ENCODE measurements at places on chromosomes 3 and 15.

DNA sequence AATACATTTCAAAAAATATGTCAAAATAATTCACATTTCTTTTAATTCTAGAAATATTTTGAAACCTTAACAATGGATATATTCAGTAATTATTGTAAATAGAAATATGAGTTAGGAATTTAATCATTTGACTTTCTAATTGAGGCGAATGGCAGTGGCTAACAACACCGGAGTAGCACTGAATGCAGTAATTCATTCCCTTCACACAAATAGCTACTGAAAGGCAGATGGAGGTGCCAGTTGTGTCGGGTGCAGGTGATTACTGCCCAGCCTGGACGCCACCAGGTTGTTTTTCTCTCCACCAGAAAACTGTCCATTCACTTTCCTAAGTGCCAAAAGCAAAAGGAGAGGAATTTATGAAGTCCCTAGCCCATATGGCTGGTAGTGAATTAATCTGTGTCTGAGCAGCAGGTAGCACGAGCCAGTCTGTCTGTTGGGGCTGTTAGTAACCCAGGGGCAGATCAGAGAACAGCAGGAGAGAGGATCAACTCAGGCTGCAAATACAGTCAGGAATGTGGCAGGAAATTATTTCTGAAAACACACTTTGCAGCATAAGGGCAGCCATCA lies 79.3 kb upstream of the GMNC start:
- no peaks in the 10 kb centered on the region for H3K36me3 ChIP-seq
- no peaks in the 10 kb centered on the region for H3K27me3 ChIP-seq
- H3K4me3 ChIP-seq: no peak overlapping the region
- no peak for DNase-seq

DNA sequence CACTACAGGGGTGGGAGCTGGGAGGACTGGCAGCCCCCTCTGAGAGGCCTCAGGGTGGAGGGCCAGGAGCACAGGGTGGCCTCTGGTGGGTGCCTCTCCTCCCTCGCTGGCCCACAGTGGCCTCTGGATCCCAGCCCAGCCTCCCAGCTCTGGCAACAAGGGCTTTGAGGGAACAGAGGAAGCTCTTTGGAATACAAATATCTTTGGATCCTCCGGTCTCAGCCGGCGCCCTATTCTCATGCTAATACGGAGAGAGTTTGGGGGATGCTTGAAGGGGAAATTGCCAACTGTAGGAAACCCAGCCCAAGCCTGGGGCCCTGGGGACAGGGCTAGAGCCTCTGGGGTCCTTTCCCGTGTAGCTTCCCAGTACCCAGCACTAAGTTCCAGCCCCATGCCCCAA lies 33.4 kb upstream of the INSYN1 start:
- H3K4me1 ChIP-seq: no peaks in the 10 kb centered on the region
- no peaks in the 10 kb centered on the region for H3K36me3 ChIP-seq
- H3K27ac ChIP-seq: no peak overlapping the region
- peaks cover 8% of the 10 kb centered on the region for H3K27me3 ChIP-seq
- DNase-seq: no peak

DNA sequence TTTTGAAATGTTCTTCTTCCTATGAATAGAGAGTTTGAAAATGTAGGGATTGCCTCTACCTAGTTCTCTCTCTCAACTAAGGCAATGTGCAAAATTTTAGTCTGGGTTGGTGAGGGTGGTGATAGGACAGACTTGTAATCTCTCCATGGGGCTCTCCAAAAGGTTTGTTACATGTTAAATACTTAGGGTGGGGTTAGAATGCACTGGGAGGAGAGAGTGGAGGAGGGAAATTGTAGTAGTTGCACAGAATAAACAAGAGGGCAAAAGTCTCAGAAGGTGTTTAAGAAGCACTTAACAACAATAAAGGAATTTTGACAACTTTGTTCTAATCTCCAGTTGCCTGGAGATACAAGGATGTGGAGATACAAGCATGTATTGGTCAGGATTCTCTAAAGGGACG lies 230.4 kb downstream of the NECTIN3 start:
- peaks cover 76% of the 10 kb centered on the region for H3K4me1 ChIP-seq
- H3K27ac ChIP-seq: peak overlapping the region; percentile 78
- H3K4me3 ChIP-seq: no peak overlapping the region
- H3K27me3 ChIP-seq: no peaks in the 10 kb centered on the region

- H3K27ac ChIP-seq: no peak overlapping the region
- no peak for DNase-seq
Measured at GRCh38 chr3:119099785-119100184, 46.2 kb upstream of the TEX55 start.

DNA sequence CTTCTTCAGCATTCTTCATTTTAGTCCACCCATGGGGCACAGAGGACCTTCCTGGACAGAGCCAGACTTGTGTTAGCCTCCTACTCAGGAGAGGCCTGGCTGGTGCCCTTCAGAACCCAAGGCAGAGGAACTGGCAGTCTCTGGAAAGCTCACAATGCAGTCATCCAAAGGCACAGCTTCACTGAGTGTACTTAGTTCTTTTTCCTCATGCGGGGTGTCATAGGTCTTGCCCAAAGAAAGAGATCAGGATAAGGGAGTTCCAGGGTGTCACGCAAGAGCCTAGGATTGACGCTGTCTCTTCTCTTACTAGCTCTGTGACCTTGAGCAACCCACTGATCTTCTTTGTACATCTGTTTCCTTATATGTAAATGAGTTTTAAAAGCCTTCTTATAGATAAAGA lies 58.7 kb downstream of the CD200 start:
- H3K4me1 ChIP-seq: no peaks in the 10 kb centered on the region
- H3K27ac ChIP-seq: no peak overlapping the region
- no peak for DNase-seq
- no peaks in the 10 kb centered on the region for H3K27me3 ChIP-seq

- H3K4me1 ChIP-seq: no peaks in the 10 kb centered on the region
- peaks cover 10% of the 10 kb centered on the region for H3K27me3 ChIP-seq
- no peaks in the 10 kb centered on the region for H3K36me3 ChIP-seq
- H3K27ac ChIP-seq: no peak overlapping the region
Measured at GRCh38 chr15:62519900-62520299, 354.8 kb upstream of the C2CD4B start.

DNA sequence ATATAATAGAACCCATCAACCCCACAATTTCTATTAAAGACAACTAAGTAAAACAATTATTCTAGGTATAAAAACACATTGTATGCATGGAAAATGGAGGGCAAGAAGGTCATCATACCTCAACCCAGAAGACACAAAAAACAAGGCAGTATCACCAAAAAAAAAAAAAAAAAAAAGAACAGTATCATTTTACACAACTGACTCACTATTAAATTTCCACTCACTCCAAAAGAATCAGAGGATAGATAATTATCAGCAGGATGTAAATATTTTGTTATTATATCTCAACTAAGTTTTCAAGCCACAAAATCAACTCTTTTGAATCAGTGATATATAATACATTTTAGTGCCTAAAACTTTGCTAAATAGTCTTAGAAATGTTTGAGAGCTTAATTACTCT lies 55.0 kb downstream of the CLASP2 start:
- no peaks in the 10 kb centered on the region for H3K4me1 ChIP-seq
- no peaks in the 10 kb centered on the region for H3K36me3 ChIP-seq
- no peaks in the 10 kb centered on the region for H3K27me3 ChIP-seq
- no peak for DNase-seq
- no peak overlapping the region for H3K4me3 ChIP-seq

- H3K27me3 ChIP-seq: no peaks in the 10 kb centered on the region
- H3K36me3 ChIP-seq: no peaks in the 10 kb centered on the region
- no peak overlapping the region for H3K4me3 ChIP-seq
- DNase-seq: no peak
- no peaks in the 10 kb centered on the region for H3K4me1 ChIP-seq
Measured at GRCh38 chr15:26974120-26974780, 3.3 kb downstream of the GABRG3 start.

- no peak for DNase-seq
- H3K36me3 ChIP-seq: no peaks in the 10 kb centered on the region
- H3K27ac ChIP-seq: no peak overlapping the region
- H3K4me3 ChIP-seq: no peak overlapping the region
- no peaks in the 10 kb centered on the region for H3K4me1 ChIP-seq
Measured at GRCh38 chr3:155442072-155442471, 148.6 kb upstream of the STRIT1 start.

DNA sequence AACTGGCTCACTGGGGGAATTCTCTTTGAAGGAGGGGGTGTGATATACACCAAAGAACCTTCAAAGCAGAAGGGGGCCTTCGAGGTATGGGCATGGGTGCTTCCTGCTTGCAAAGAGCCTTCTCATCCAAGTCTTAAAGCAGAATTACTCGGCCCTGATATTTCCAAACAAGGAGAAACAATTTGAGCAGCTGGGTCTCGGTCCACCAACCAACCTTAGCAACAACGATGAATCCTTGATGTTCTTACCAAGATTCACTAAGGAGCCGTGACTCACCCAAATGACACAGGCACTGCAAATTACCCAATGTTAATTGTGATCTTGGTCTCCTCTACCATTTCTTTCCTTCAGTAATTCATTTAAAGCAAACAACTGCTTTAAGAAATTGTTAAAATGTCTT lies 7.7 kb downstream of the HOMER2 start:
- no peak for DNase-seq
- H3K27me3 ChIP-seq: no peaks in the 10 kb centered on the region
- H3K4me1 ChIP-seq: no peaks in the 10 kb centered on the region
- no peaks in the 10 kb centered on the region for H3K36me3 ChIP-seq

- H3K27me3 ChIP-seq: no peaks in the 10 kb centered on the region
- H3K27ac ChIP-seq: no peak overlapping the region
- H3K36me3 ChIP-seq: no peaks in the 10 kb centered on the region
- no peak for DNase-seq
- no peaks in the 10 kb centered on the region for H3K4me1 ChIP-seq
Measured at GRCh38 chr3:12170207-12170606, 11.5 kb upstream of the TIMP4 start.

- no peaks in the 10 kb centered on the region for H3K4me1 ChIP-seq
- H3K36me3 ChIP-seq: no peaks in the 10 kb centered on the region
- no peak for DNase-seq
Measured at GRCh38 chr3:155979746-155980145, 109.3 kb downstream of the GMPS start.

DNA sequence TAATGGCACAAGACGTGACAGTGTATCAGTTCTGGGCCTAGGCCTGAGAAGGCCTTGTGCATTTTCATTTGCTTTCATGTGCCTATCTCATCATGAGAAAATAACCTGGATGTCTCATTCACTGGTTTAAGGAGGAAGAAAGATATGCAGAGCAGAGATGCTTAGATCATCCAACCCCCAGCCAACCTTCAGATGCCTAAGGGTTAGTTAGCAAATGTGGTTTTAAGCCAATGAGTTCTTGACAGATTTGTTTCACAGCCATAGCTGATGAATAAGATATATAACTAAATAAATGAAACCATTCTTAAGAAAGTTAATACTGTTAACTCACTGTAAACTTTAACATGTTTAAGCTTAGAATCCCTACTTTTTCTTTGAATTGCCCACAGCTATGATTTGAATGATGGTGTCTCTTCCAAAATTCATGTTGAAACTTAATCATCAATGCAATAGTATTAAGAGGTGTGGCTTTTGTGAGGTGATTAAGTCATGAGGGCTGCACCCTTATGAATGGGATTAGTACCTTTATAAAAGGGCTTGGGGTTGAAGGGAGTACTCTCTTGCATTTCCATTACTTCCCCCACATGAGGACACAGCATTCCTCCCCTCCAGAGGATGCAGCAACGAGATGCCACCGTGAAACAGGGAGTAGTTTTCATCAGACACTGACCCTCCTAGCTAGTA lies 324.6 kb upstream of the TBC1D5 start:
- no peak overlapping the region for H3K27ac ChIP-seq
- H3K4me3 ChIP-seq: no peak overlapping the region
- H3K36me3 ChIP-seq: no peaks in the 10 kb centered on the region
- no peak for DNase-seq

DNA sequence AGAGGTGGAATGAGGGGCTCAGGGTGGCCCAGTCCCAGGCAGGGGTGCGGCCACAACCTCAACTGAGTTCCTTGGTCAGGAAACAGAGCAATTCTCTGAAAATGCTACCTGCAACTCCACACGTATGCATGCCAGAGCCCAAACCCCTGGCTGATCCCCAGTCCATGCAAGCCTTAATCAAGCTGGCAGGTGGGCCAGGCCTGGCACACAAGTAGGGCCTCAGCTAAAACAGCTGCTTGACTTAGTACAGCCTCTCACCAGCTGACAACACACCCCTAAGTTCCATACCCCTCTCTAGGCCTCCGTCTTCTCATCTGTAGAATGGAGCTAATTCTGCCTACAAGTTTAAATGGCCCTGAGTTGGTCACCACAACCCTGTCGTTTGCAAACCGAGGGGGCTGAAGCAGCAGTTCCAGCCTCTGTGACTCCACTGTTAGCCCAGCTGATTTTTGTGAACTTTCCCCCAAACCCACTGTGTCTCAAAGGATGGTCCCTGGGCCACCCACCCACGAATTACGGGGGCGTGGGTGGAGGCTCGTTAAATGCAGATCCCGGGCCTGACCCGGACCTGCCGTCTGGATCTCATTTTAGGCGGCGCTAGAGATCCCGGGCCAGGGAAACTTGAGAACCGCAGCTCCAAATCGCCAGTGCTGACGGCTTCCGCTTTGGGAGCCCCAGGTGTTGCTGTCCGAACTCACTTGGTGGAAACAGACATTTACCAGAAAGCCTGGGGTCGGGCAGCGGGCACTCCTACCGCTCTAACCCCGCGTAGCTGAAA lies 927 bp downstream of the CHDH start:
- H3K4me1 ChIP-seq: no peaks in the 10 kb centered on the region
- no peak overlapping the region for H3K27ac ChIP-seq
- DNase-seq: no peak
- H3K4me3 ChIP-seq: no peak overlapping the region
- H3K36me3 ChIP-seq: no peaks in the 10 kb centered on the region
- H3K27me3 ChIP-seq: no peaks in the 10 kb centered on the region

DNA sequence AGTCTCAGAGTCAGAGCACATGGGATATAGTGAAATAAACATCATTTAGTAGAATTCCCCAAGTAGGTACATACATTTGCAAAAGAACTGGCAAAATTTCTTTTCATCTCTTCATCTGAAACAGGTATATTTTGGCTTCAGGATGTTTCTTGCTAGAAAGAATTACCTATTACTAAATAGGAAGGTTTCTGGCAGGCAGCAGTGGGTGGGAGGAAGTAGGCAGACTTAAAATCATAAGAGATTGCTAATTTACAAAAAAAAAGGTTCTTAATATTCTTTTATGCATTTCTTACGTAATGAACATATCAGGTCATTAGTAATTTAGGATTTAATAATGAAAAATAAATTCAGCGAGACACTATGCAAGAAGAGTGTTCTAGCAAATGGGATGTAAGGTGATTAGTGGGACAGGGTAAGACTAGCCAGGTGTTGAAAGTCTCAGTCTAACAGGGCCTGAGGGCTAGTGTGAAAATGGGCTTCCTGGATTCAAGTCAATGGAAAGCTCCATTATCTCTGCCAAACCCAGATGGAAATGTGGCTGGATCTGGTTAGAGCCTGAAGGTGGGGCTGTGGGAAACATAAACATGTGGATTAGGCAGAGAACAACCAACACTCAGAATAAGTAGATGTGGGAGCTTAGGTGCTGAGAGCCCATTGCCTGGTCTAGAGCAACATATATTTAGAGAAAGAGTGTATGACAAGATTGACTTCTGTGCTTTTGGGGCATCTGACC lies 127.4 kb upstream of the FEZF2 start:
- H3K4me1 ChIP-seq: no peaks in the 10 kb centered on the region
- no peak overlapping the region for H3K4me3 ChIP-seq
- H3K27ac ChIP-seq: no peak overlapping the region
- H3K36me3 ChIP-seq: no peaks in the 10 kb centered on the region
- no peaks in the 10 kb centered on the region for H3K27me3 ChIP-seq
